ENCODE measurements at places on chromosomes 16 and 17.

GRCh38 chr17:45973946-45974859 is 24.8 kb upstream of the STH start:
- DNase-seq = no peak

DNA sequence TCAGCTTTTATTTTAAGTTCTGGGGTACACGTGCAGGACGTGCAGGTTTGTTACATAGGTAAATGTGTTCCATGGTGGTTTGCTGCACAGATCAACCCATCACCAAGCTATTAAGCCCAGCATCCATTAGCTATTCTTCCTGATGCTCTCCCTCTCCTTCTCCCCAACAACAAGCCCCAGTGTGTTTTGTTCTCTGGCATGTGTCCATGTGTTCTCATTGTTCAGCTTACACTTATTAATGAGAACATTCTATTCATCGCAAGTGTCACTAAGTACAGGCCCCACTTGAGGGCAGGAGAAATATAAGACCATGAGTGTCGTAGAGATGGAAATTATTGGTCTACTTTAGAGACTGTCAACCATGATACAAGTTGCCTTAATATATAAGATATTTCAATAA is 615.1 kb downstream of the CDH8 start:
- no peak for DNase-seq

- DNase-seq = no peak
Measured at GRCh38 chr17:49783071-49783715, 5.3 kb upstream of the KAT7 start.

DNA sequence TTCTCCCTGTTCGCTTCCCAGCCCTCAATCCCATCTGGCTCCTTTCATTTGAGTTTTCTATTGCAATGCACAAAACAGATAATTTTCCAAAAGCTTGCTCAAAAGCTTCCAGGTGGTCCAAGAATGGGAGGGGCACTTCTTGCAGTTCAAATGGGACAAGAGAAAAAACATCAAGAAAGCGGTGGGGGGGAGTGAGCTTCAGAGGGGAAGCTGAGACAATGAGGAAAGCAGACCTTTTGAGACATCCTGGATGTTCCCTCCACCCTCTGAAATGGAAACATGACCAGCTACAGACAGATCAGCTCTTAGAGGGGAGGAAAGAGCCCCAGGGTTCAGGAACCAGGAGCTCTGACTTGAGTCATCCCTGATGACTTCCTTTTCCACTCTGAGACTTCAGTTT is 368.2 kb downstream of the SLC39A11 start:
- DNase-seq = no peak

GRCh38 chr17:62998665-62999393 is 32.8 kb downstream of the TANC2 start:
- DNase-seq = no peak

- no peak for DNase-seq
Measured at GRCh38 chr17:49691677-49692191, 13.8 kb upstream of the SPOP start.

GRCh38 chr16:79564671-79565107 is 35.8 kb downstream of the MAF start:
- no peak for DNase-seq

- DNase-seq = no peak
Measured at GRCh38 chr17:30824002-30824355, 513 bp downstream of the CRLF3 start.

DNA sequence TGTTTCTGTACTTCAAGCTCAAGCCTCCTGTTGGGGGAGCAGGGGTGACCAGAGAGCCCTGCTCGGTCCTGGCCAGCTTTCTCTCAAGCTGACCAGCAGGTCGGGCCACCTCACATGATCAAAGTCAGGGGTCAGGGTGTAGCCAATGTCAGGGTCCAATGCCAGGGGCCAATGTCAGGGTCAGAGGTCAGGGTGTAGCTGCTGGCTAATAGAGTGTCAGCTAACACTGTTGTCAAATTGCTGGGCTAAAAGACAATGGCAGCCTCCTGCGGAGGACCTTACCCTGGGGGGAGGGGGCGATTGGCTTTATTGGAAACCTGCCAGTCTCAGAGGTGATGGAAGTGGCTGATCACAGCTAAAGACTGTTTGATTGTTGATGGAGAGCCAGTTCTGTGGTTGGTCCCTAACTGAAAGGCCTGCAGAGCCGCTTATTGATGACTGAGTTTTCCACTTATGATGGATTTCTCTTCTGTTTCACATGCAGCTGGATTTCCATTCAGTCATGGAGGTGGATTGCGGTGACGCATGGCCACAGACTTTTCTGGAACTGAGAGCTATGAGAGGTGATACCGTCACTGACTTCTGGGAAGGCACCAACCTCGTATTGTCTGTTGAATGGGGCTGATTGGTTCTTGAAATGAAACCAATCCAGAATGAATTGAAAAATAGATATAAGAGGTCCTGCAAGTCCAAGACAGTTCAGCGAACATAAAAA is 97.4 kb upstream of the ZFHX3 start:
- DNase-seq = no peak

DNA sequence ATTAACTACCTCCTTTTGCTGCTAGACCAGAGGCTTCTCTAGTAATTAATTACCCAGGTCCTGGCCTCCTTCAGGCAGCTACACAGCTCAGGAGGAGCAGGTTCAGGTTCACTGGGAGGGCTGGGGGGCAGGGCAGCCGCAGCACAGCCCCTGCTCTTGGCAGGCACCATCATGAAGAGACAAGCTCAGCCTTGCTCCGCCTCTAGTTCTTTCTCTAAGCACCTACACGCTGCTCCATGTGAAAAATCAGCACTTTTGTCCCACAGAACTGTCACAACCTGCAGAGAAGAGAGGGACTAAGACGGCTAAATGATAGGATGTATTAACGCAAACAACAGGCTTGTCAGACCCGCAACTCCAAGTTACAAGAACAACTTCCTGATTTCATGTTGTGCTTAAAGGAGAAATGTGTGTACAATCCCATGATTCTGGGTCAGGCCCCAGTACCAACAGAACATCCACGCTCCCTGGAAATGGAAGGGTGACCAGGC is 53.4 kb downstream of the GRB2 start:
- no peak for DNase-seq

DNA sequence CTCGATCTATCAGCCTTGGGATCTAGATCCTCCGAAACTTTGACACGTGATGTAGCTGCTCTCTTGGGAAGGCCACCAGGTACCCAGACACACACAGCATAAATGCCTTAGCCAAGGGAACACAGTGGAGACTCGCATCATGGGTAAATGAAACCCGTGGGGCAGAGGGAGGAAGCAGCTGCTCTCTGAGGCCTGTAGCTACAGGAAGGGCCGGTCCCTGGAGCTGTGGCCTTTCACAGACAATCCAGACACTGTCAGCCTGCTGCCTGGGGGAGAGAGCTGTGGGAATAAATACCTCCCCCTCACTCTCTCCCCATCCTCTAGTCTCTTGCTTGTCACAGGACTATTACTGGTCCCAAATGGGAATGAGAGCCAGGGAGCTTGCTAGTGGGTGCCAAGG is 351.2 kb downstream of the UTP18 start:
- no peak for DNase-seq

DNA sequence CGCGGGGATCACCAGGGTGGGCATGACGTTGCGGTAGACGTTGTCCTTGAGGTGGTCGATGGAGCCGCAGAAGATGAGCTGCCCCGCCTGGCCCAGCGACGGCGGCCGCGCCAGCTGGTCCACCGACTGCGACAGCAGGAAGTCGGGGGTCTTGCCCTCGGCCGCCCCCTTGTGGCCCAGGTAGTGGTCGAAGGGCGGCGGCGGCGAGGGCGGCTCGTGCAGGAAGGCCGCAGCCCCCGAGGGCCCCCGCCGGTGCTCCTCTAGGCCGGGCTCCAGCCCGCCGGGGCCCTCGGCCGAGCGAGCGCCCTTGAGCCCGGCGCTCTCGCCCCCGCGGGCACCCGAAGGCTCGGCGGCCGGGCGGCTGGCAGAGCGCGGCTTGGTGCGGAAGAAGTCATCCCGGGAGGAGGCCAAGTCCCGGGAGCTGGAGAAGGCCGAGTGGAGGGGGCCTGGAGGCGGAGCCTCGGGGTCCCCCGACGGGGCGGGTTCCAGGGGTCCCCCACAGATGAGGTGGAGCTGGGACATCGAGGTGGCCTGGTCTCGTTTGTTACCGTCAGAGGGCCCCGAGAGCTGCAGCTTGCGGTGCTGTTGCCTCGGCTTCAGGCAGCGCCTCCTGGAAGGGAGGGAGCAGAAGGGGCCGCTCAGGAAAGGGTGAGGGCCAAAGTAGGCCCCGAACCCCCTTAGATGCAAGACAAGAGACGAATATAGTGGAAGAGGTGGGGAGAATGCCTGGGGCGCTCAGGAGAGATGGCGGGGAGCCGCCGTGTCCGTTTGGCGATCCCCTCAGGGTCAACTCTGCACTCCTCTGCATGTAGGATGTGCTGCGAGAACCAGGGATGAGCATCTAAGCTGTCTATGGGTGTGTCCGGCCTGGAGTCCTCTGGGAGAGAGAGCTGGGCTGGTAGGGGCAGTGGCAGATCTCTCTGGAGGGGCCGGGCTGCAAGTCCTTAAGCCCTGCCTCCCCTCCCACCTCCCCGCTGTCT is 8.8 kb downstream of the FAM171A2 start:
- DNase-seq = no peak

DNA sequence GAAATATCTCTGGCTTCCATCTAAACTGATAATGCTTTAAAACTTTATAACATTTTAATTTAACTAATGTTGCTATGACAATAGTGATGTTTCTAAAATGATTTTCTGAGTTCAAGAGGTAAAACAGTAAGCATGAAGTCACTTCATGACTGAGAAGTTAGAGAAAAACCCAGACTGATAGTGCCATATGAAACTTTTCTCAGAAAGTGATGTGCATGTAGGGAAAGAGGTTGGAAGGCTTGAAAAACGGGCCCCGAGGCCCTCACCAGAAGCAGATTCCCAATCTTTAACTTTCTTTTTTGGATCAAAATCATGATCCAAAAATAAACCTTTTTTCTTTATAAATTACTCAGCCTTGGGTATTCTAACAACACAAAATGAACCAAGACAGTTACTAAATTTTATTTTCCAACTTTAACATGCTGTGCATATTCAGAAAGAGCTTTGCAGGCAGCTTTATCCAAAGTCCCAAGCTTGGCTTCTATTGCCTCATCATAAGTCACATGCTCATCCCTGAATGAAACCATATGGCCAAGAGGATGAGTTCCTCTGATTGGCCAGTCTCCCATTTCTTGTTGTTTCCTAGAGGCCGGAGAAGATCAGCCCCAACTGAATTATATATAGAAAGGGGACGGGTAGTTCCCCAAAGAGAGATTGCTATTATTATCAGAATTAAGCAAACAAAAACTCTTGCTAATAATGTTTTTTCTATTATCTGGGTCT is 357.6 kb upstream of the SALL1 start:
- DNase-seq = no peak

DNA sequence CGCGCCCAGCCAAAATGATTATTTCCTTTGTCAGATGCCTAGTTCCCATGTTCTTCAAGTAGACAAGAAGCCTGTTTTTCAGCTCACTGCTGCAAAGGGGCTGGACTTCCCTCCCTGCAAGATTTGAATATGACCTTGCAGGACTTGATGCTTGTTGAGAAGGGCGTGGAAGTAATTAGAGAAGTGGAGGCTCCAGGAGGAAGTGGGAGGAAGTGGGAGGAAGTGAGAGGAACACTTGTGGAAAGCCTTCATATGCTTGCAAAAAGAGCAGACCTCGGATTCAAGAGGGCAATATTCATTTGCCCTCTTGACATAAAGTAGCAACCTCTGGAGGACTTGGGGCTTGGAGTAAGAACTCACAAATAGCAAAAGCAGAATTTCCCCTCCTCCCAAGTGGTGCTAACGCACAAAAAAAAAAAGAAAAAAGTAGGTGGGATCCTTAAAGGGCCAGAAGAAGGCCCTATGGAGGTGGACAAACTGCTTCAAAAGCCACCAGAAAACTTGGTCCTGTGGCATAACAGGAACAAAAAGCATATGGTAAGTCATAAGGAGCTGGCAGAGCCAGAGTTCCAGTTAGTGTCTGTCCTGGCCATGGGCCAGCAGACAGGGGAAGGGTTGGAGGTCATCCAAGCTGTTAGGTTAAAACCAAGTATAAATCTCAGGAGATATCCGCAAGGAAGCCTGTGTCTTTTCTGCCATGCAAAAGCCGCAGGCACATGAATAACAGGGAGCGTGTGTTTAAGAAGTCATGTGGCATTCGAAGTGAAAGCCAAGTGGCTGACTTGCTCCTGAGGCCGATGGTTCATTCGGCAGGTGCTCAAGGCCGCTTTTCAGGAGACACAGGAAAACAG is 20.6 kb upstream of the PRKAR1A start:
- DNase-seq = no peak

- DNase-seq = no peak
Measured at GRCh38 chr16:49755313-49755620, 100.6 kb downstream of the ZNF423 start.

GRCh38 chr16:30601966-30602365 is 8.2 kb downstream of the ZNF689 start:
- DNase-seq = no peak

GRCh38 chr17:68581863-68582645 is 19.1 kb downstream of the FAM20A start:
- no peak for DNase-seq

- DNase-seq = no peak
Measured at GRCh38 chr16:24116046-24116776, 139.9 kb upstream of the CACNG3 start.

GRCh38 chr17:15947271-15947670 is 2.3 kb downstream of the ADORA2B start:
- DNase-seq = no peak

GRCh38 chr17:1365445-1366039 is 34.5 kb downstream of the YWHAE start:
- no peak for DNase-seq

DNA sequence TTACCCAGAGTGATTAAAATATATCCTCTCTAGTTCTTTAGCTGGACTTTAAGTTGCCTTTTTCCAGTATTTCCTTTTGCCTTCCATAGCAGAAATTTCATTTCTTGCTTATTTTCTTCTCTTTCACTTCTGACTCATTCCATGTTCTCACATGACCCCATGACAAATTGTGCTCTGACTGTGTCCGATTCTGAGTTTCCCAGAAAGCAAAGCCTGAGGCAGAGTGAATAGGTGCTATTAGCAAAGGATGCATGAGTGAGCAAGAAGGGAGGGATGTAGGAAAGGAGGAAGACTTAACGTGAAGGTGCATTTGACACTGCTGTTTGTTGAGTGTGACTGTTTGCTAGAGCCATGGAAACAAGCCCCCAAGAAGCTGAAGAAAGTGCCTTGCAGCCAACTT is 82.6 kb upstream of the CNTNAP4 start:
- DNase-seq = no peak

DNA sequence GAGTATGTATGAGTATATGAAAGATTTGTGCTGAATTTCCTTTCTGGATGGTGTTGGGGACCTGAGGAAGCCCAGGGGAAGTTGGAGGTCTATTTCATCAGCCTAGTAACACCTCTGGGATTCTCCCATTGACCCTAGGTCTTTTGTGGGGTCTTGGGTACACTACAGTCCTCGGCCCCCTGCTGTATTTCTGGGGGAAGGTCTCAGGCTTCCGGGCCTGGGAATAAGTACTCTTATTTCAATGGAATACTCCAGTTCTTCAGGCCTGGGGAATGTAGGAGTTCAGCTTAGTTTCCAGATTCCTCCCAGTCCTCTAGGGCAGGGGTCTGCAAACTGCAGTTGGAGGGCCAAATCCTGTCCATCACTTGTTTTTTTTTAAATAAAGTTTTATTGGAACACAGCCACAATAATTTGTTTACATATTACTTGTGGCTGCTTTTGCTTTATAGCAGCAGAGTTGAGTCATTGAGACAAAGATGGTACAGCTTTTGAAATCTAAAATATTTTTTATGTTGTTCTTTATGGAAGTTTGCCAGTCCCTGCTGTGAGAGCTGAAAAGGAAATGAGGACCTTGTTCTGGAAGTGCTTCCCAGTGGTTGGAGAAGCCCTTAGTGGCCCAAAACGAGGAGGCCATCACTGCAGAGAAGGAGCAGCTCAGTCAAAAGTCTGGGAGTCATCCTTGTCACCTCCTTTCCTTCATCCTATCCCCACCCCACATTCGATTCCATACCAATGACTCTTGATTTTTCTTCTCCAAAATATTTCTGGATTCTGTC is 142.5 kb upstream of the HS3ST2 start:
- DNase-seq = no peak

Data from esophagus muscularis mucosa (tissue), 4 donors.